ENCODE measurements at places on chromosomes 4 and X.
A peak's percentile ranks its signal among the peaks of the same experiment; 100 is the strongest.

- DNase-seq = no peak
Observed at GRCh38 chrX:2513121-2513664, 12.4 kb upstream of the DHRSX start.

GRCh38 chr4:146456681-146457080, 65.1 kb downstream of the SLC10A7 start:
- no peak for DNase-seq

GRCh38 chr4:133385161-133385954, 236.3 kb downstream of the PCDH10 start:
- no peak for DNase-seq

DNA sequence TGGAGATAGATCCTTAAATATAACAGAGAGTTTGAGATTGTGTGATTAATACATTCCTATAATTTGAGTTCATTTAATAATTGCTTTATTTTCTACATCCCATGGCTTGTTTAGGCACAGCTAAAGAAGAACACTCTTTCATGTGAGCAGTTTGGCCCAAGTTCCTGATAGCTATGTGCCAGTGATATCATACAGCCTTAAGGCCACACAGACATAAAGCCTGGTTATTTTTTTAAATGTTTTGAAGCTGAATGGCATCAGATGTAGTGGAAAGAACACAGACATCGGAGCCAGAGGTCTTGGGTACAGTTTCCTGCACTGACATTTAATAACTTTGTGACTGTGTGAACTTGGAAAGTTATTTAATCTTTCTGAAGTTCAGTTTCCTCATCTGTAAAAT, 7.0 kb upstream of the NDNF start:
- DNase-seq = no peak

DNA sequence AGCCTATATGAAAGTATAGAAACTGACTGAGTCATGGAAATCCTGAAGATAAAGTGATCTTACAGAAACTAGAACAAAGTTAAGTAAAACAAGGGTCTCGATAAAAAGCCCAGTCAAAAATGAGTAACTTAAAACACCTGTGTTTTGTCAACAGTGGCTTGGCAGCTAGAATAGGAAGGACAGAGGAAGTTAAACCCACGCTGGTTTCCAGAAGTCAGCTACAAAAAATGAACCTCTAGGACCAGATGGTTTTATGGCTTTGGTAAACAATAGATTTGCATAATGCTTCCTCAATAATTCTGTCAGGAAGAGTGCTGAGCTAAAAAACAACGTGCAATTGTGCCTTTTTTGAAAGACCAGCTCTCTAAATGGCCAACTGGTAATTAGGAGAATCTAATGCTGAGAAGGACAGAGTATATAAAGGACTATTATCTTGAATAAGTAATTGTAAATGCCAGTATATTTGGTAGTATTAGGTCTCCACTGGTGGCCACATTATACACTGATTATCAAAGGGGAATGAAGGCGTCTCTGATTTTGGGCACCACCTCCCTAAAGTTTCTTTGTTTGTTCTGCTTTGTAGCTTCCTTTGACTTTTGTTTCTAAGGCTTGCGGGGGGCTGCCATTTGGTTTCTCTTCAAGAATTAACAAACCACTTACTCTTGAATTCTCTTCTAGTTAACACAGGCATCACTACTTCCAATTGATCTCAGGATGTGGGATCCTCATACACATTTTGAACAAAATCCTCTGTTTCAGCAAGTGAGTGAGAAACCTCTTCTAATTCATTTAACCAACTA, 72.2 kb upstream of the PPP3CA start:
- no peak for DNase-seq

DNA sequence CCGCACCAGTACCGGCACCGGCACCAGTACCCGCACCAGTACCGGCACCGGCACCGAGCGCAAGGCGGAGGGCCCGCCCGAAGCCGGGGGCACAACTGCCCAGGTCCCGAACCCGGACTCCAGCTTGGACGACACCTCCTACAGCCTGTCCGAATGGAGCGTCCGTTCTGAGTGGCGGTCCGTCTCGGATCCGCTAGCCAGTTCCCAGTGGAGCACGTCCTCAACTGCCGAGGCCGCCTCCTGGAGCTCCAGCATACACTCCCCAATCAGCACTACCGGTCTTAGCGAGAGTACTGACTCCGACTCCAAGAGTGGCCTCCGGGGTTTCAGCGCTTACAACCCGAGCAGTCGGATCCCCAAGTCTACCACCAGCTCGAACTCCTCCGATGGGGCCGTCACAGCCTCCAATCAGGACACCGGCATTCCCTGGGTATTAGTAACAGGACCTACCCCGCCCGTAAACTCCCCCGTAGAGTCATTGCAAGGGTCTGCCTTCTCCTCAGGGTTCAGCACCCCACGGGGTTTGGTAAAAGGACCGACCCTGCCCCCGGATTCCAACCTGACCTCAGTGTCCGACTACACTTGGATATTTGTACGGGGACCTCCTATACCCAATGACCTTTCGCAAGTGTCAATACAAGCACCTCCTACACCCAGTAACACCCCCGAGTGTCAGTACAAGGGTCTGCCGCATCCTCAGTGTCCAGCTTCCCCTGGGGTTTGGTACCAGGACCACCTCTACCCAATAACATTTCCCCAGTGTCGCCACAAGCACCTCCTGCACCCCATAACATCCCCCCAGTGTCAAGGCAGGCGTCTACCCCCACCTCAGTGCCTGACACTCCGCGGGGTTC, 721 bp upstream of the MAOA start:
- DNase-seq = peak; percentile 28

GRCh38 chr4:113826421-113826820, 64.9 kb upstream of the CAMK2D start:
- no peak for DNase-seq

- DNase-seq = peak; percentile 84
Observed at GRCh38 chr4:99816545-99817308, at the start of gene DAPP1. Gene DAPP1 (plus strand): TSS chr4:99816827. CDS start chr4:99816914, 87 bp downstream.

DNA sequence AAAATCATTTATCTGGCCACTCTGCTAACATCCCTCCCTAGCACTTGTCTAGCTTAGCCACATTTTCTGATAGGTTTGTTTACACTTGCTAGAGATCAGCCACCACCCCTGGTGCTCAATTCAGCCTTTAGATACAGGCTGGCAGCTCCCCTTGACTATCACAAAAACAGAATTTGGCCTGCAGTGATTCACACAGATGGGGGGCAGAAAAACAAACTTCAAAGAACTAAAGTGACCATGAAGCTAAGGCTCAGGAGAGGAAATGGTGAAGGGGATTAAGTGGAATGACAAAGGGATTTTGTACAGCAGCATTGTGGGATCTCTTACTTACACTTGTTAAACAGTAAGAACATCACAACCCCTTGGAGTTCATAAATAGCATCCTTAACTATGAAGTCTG, 1718.0 kb upstream of the PCDH7 start:
- no peak for DNase-seq

DNA sequence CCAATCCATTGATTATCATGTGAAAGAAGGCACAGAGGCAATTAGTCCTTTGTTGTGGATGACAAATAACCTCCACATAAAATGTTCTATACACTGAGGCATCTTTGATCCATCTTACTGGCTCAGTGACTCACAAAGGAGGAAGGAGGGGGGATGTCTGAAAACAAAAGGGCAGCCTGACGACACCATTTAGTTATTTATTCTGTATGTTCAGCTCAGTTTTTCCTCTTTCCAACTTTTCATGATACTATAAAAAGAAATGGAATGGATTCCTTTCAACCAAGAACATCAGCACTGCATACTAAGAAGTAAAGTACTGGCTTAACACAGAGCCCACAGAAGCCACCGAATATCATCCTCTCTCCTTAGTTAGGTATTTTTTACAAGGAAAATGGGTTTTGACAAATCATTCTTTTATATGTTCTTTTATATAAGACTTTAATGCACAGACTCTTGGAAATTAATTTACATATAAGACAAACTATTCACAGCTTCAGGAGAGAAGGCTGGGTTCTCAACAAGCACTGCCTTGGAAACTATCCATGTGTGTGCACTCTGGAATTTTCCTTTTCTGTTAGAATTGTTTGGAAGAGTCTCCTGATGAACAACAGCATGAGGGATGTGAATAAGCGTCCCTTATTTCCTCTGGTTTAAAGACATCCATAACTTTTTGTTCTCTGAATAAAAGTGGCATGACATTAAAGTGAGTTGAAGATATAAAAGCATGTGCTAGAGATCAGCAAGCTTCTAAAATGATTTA, 135.6 kb downstream of the TSPAN5 start:
- no peak for DNase-seq

DNA sequence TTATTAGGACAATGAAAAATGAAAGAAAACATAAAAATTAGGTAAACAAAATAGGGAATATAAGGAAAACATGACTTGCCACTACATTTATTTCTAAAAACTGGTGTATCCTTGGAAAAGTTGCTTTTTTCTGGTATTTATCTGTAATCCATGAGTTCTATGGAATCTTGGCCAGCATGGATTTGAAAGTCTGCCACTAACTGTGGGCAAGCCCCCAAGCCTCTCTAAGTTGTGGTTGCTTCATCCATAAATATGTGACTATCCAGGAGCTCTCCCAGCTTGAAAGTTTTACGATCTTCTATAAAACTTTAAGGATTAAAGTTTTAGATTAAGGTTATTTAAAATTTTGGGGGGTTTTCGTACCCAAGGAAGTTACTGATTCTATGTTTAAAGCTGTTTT, 21.8 kb downstream of the RPS6KA3 start:
- no peak for DNase-seq

DNA sequence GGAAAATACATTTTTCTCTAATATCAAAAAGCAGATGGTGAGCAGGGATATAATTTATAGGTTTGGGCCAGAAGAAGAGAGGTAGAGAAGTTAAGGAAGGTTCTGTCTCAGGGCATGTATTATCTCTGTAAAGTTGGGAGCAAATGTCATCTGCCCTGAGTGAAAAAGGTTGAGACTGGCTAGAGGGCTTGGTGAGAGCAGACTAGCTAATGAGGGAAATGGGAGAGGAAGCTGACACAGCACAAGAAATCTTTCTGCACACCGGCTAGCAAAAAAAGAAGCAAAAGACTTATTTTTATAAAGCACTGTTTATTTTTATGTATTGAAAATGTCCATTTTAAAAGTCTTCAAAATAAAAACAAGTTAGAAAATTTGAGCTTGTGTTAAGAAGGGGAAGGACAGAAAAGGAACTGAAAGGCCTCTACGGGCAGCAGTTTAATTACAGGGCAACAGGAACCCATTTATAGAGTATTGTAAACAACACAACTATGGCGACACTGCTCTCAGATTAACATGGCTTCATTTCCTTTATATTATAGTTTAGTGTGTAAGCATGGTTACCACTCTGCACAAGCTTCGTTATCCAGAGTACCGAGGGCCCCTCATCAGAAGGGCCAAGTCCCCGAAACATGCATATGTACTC, 17.4 kb downstream of the CD40LG start:
- DNase-seq = no peak

GRCh38 chr4:102878901-102879300, 10.1 kb downstream of the CISD2 start:
- no peak for DNase-seq

- DNase-seq = no peak
Observed at GRCh38 chr4:26406346-26406975, 83.8 kb downstream of the CCKAR start.

GRCh38 chrX:65644621-65645289, 22.7 kb upstream of the MSN start:
- DNase-seq = no peak

DNA sequence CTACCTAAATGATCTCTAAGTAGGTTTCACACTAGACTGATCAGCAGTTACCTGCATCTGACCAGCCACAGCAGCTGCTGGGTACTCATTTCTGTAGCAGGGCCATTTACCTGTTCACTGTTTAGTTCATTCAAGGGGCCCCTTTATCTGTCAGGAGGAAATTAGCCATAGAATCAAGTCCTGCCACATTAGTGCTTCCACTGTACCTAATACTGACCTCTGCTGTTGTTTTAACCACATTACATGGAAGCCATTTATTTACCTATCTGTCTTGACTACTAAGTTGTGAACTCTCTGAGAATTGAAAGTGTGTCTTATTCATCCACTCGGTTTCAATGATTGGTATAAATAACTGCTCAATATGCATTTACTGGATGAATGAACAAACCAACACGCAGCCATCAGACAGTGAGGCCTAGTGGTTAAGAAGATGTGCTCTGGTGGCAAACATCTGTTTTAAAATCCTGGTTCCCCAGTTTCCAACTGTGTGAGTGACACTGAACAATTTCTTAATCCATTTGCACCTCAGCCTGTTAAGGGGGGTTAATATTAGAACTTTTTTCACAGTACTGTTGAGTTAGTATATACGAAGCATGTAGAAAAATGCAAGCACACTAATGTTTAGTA, 30.0 kb upstream of the ANXA5 start:
- peak; percentile 67 for DNase-seq

DNA sequence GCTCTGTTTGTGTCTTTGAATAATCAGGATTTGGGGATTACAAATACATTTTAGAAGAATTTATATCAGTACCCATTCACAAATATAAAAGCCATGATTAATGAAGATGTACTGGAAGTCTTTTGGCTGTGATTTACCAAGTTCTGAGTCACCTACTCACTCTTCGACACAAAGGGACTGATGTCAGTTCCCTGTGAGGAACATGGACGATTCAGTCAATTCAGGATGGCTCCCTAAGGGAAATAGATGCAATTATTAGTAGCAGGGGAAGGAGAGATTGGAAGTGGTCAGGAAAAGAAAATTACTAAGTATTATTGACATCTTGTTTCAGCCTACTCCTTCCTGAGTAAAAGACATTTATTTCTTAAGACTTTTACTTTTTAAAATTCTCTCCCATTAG, 550.7 kb upstream of the SLIT2 start:
- DNase-seq = no peak

GRCh38 chr4:151933122-151933827, 172.5 kb upstream of the GATB start:
- no peak for DNase-seq

Measured in CD4-positive, alpha-beta T cell treated with Interleukin-12 subunit alpha and Interleukin-12 subunit beta, for 1 hour (primary cell).